ENCODE measurements at places on chromosomes 13 and 19. TPM values are rescaled to one million over a fixed set of nuclear protein-coding genes. Genes with fewer than 3 reads are reported as not detected.

Gene CTXN1
- total RNA-seq = 56.0 TPM

Gene ZNF285
- not detected for total RNA-seq

Gene IGFL3
- total RNA-seq = not detected

Gene SERPINE3
- not detected for total RNA-seq

Gene EEF2
- total RNA-seq = 3,796 TPM

Gene DACH1
- total RNA-seq = not detected

Gene ZNF324
- 11.3 TPM for total RNA-seq
